ENCODE measurements at places on chromosomes 16 and 17.

- DNase-seq: no peak
Observed at GRCh38 chr17:41211845-41212466, 14.5 kb upstream of the KRTAP9-2 start.

DNA sequence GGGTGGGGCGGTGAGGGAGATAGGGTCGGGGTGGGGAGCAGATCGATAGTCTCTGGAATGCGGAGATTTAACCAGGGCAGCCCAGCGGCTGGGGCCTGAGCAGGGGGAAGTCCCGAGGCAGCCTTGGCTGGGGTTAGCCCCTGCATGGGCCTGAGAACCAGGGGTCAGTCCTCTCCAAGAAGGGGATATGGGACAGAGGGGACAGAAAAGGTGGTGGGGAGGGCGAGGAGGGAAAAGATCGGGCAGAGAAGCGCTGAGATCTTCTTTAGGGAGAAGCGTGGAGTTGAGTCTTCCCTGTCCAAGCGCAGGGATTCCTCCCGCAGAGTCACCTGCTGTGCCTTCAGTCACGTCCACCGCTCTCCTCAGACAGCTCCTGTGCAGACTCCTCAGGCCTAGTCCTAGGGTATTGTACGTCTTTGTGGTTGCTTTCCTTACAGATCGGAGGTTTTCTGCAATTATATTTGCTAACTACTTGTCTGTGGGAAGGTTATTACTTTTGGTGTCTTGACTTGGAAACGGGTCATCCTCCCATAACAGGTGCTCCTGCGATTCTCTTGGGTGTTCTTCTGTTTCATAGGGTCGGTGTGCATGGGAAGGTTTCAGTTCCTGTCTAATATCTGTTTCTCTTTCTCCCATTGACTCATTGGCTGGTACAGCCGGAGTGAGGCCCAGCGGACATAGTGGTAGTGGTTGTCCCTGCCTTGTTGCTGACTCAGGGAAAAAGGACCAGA, 952 bp downstream of the CD300A start:
- no peak for DNase-seq

GRCh38 chr17:5135726-5136579, 20.1 kb downstream of the USP6 start:
- no peak for DNase-seq

GRCh38 chr16:30437511-30438046, 7.7 kb upstream of the DCTPP1 start:
- DNase-seq: no peak

DNA sequence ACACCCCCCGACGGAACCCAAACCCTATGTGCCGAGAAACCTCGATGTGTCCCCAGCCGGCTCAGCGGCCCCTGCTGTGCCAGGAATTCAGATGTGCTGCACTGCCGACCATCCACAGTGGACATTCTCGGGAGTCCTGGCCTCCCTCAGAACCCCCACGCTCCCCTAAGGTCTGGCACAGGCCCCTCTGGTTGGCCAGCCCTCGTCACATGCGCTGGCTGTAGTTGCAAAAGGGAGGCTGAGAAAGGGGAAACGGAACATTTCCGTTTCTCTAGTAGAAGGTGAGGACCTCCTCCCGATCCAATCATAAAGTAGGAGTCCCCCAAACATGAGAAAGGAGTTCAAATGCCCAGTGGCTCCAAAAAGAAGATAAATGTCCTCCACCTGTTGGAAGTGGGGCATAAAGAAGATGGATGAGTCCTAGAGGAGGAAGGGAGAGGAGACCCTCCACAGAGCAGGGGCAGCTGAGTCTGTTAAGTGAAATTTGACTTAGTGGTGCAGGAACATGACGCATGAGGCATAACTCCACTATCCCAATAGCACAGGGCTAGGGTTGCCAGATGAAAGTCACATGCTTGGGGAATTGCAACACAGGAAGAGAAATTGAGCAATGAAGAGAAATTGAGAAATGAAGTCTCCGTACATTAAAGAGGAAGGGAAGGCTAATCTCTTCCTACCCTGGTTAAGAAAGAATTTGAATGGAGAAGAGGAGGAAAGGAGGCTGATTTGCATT, 49.3 kb upstream of the WSB1 start:
- DNase-seq: peak; percentile 90

- DNase-seq: no peak
Observed at GRCh38 chr17:81066771-81067315, 31.9 kb downstream of the BAIAP2 start.

GRCh38 chr16:81565321-81566028, 120.9 kb downstream of the CMIP start:
- DNase-seq: no peak

- DNase-seq: no peak
Observed at GRCh38 chr16:47047524-47048203, 74.2 kb upstream of the DNAJA2 start.

DNA sequence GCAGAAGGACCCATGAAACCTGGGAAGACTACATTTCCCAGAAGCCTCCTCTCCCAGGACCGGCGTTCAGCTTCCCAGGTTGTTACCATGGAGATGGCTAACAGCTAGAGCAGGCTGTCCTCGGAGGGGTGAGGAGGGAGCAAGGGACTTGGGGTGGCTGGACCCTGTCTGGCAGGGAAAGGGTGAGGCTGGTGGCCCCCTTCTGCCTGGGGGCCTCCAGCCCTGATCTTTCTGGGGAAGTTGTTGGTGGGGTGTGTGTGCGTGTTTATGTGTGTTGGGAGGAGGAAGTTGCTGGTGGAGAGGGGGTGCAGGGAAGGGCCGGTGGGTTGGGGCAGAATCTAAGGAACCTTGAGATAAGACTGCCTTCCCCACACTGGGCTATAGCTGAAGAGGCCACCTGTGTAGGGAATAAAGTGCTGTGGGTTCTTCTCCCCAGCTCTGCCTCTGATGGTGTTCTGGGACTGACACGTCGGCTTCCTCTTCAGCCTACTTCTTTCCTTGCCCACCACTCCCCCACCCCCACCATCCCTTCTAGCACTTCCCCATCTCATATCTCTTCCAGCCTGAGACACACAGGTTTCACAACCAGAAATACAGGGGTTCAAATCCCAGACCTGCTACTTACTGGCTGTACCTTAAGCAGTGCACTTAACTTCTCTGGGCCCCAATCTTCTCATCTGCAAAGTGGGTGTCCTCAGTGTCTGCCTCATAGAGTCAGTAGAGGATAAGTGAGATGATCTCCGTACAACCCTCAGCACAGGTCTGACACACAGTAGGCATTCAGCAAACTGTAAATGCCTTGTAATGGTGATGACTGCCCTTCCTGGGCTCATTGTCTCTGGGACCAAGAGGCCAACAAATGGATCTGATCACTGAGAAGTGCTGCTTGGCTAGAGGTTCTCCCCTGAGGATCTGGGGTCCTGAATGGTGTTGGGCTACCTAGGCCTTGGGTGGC, at the start of gene DRC7:
TSS of gene DRC7 (plus strand) at position 82 of the 955 bp plus-strand sequence. CDS start 3,144 bp downstream, outside the sequence.
- DNase-seq: peak; percentile 83

GRCh38 chr17:28760601-28761562, 17.1 kb downstream of the TRAF4 start:
- DNase-seq: peak; percentile 90

- no peak for DNase-seq
Observed at GRCh38 chr17:63528183-63528582, 5.0 kb downstream of the KCNH6 start.

DNA sequence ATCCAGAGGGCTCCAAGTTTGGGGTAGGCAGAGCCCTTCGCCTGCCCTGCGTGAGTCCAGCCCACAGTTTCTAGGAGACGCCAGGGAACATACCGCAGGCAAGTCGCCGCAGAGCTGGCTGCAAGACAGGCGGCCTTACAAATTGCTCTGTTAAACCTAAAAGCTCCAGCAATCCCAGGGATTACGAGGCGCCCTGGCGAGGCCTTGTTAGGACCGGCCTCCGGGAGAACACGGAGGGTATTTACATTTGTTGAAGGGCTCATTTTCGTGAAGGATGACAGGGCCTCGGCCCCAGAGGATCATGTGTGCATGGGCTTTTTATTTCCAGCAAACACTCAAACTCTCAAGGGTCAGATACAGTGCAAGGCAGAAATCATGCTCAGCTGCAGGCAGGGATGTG, 77.6 kb upstream of the FOXF1 start:
- no peak for DNase-seq

DNA sequence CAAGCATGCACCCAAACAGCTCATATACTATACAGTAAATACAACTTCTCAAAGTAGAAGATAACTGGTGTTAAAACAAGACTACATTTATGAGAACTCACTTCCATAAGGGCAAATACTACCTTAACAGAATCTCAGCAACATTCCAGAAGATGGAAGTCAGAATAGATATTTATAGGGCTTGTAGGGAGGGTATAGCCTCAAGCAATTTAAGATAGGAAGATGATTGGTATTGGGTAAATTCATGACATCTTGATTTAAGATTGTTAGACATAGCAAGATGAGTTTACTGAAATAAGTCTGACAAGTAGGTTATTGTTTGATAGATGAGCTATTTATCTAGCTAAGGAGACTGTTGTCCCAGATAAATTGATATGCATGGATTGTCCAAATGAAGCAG, 250.2 kb downstream of the CDH13 start:
- no peak for DNase-seq

GRCh38 chr17:15264542-15264941, 584 bp downstream of the PMP22 start:
- DNase-seq: peak; percentile 68

- DNase-seq: no peak
Observed at GRCh38 chr17:32298721-32299579, 33.3 kb downstream of the RHBDL3 start.

DNA sequence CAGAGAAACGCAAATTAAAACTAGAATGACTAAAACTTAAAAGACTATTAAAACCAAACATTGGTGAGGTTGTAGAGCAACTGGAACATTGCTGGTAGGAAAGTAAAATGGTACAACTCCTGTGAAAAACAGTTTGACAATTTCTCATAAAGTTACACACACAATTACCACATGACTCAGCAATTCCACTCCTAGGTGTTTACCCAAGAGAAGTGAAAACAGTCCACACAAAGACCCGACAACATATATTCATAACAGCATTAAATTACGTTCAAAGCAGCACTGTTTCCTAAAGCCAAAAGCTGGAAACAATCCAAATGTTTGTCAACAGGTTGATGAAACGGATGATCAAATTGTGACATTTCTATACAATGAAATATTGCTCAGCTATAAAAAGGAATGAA, 26.5 kb upstream of the ALOX12 start:
- DNase-seq: no peak

GRCh38 chr16:28059841-28060575, 3.5 kb downstream of the GSG1L start:
- DNase-seq: no peak

DNA sequence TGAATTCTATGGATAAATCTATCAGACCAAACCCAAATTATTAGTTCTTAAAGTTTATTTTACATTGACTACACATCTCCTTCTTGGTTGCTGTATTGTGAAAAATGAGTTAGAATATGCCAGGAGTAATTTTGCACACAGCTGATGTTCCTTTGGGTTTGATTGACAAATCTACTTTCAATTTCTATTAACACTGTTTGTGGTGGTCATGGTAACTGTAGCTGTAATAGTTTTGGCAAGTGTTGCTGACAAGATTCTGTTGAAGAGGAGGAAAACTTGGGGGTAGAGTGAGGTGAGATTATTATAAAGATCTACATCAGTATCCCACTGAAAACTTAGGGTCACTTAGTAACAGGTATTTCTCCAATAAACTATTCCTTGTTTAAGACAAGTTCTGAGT, 30.3 kb downstream of the MRTFB start:
- DNase-seq: no peak

DNA sequence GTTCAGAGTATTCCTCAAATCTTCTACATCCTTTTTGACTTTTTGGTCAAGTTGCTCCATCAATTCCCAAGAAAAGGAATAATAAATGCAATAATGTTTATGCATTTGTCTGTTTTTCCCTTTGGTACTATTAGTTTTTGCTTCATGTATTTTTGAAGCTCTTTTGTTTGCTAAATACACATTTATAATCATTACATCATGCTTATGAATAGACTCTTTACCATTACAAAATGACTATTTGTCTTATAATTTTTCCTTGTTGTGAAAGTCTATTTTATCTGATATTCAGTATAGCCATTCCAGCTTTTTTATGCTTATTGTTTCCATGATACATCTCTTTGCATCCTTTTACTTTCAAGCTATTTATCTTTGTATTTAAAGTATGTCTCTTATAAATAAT, 41.2 kb downstream of the CEP112 start:
- DNase-seq: no peak

DNA sequence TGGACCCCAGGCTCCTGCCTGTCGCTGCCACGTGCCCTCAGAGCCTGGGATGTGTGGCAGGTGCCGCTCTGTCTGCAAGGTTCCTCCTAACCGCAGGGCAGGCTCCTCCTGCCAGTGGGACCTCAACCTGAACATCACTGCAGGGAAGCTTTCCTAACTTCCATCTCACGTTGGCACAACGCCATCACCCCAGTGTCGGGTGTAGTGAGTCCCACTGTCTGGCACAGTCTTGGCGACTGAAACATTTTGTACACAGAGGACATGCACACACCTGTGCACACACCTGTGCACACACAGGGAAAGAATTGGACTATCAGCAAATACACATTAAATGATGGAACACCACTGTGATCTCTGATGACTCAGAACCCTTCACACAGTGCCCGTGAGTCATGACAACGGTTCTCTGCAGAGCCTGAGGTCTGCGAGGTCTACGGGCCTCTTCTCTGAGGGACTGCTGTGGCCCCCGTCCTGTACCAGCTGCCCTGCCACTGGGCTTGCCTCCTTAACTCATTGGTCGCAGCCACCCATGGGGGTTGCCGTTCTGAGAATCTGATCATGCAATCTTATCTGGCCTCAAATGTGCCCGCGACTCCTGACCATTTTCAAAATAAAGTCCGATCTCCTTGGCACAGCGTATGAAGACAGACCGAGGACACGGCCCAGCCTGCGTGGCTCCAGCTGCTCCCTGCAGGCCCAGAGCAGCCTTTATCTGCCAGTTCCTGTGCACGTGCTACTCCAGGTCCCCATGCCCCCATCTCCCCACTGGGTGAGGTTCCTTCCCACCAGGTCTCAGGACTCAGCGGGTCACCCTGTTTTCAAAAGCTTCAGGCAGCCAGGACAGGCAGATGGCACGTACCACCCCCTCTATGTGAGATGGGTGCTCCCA, 7.6 kb downstream of the CCDC57 start:
- peak; percentile 79 for DNase-seq

DNA sequence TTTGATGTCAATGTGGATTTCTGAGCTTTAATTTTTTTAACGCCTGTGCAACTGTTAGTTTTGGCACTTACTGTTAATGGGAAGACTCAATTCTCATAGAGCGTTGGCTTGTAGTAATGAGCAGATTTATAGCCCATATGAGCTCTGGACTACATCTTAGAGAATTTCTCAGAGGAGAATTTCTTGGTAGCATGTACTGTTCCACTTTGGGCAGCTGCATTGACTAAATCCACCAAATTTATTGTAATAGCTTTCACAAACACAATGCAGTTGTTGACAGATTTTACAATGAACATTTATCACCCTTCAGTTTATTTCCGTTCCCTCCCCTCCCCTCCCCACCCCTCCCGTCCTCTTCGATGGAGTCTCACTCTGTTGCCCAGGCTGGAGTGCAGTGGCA, 193.9 kb downstream of the PRKCA start:
- DNase-seq: no peak
